Activated CD8-positive, alpha-beta T cell treated with anti-CD3 and anti-CD28 coated beads for 36 hours (primary cell): ENCODE measurements at places on chromosomes 7 and 10. TPM values are rescaled to one million over a fixed set of nuclear protein-coding genes. Genes with fewer than 3 reads are reported as not detected.
A peak's percentile ranks its signal among the peaks of the same experiment; 100 is the strongest.

The MMD2 gene
- not detected for total RNA-seq

The IDI2 gene
- not detected for total RNA-seq

GRCh38 chr7:98802088-98802780, 67.6 kb downstream of the TMEM130 start:
- DNase-seq = peak; percentile 62

DNA sequence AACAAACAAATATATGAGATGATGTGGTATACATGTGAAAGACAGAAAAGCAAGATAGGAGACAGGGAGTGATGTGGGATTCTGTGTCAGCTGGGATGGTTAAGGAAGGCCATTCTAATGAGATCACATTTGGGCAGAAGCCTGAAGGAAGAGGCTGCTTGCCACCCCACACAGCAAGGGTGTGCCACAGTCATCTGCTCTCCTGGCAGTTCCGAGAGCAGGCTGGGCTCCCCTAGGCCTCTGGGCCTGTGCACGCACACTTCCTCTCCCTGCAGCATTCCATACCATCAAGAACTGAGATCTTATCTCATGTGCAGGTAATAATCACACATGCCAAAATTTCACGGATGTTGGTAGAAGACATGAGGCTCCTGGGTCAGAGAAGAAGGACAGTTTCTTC, 43.1 kb downstream of the SYPL1 start:
- no peak for DNase-seq

GRCh38 chr7:150357270-150357669, 11.4 kb upstream of the REPIN1 start:
- DNase-seq = peak; percentile 93
